ENCODE measurements at places on chromosomes 3 and 15. TPM values are rescaled to one million over a fixed set of nuclear protein-coding genes. Genes with fewer than 3 reads are reported as not detected.

DCLK3 gene
- 0.12 TPM for total RNA-seq

ZSCAN2 gene
- 6.9 TPM for total RNA-seq

GOLGA6A gene
- not detected for total RNA-seq

PIERCE2 gene
- 2.7 TPM for total RNA-seq

HACD2 gene
- 42.8 TPM for total RNA-seq

DNA sequence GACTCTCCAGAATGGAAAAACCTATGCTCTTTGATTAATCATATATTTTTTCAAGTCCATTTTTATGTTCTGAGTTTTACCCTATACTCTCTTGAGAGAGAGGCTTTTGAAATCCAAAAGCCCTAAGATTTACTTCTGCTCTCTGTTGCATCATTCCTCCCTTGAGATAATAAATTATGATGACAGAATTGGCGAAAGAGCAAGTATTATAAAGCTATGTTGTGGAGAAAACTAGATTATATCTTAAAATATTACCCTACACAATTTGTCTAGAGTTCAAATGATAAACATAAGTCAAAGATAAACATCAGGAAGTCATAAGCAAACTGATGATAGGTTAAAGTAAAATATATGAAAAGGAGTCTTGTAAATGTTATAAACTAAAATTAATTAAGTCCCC lies 293.4 kb upstream of the MME start:
- H3K4me1 ChIP-seq: peaks cover 20% of the 10 kb centered on the region
- DNase-seq: no peak
- H3K27ac ChIP-seq: no peak overlapping the region
- no peaks in the 10 kb centered on the region for H3K36me3 ChIP-seq
- H3K4me3 ChIP-seq: no peak overlapping the region

DNA sequence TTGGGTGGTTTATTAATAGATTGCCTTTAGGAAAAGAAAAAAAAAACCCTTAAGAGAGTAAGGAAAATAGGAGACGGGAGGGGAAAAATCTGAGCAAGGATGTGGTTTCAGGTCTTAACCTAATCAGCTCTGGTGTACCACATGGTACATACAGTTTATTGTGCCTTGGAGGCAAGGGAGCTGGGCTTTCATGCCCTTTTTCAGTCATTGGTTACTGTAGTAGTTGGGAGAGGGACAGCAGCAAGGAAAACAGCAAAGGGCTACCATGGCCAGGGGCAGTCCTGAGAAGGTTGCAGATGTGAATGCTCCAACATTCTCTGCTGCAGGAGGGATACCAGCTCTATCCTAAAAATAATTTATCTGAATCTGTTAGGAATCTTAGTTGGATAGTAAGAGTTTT lies 5.9 kb downstream of the CMC1 start:
- peaks cover 32% of the 10 kb centered on the region for H3K4me1 ChIP-seq
- no peak overlapping the region for H3K27ac ChIP-seq
- DNase-seq: no peak
- H3K36me3 ChIP-seq: no peaks in the 10 kb centered on the region
- no peaks in the 10 kb centered on the region for H3K27me3 ChIP-seq

- no peaks in the 10 kb centered on the region for H3K36me3 ChIP-seq
- DNase-seq: no peak
- no peak overlapping the region for H3K27ac ChIP-seq
- H3K4me1 ChIP-seq: no peaks in the 10 kb centered on the region
- H3K27me3 ChIP-seq: no peaks in the 10 kb centered on the region
These were observed 783.0 kb upstream of the ARPP21 start for GRCh38 chr3:34856081-34856947.

DNA sequence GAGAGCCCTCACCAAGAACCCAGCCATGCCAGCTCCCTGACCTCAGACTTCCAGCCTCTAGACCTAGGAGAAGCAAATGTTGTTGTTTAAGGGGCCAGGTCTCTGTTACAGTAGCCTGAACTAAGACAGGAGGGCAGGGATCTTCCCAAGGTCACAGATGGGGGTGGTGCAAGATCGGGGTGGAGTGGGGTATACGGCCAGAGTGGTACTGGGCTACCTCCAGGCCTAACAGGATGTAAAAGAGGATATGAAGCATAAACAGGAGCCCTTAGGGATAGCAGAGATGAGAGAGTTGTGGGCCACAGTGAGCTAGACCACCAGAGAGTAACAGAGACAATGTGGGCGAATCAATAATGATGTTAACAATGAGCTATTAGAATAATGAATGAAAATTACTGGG lies 82.9 kb downstream of the TOP2B start:
- no peak overlapping the region for H3K27ac ChIP-seq
- DNase-seq: no peak
- H3K36me3 ChIP-seq: peaks cover 5% of the 10 kb centered on the region
- H3K27me3 ChIP-seq: no peaks in the 10 kb centered on the region

- H3K4me3 ChIP-seq: no peak overlapping the region
- H3K36me3 ChIP-seq: no peaks in the 10 kb centered on the region
- no peaks in the 10 kb centered on the region for H3K27me3 ChIP-seq
- no peak for DNase-seq
These were observed 131.2 kb downstream of the CTNNB1 start for GRCh38 chr3:41330465-41330864.

GRCh38 chr15:73051391-73051806 lies 864 bp upstream of the NEO1 start:
- H3K4me1 ChIP-seq: peaks cover 26% of the 10 kb centered on the region
- peak overlapping the region; percentile 91 for H3K27ac ChIP-seq
- peak; percentile 67 for DNase-seq
- H3K27me3 ChIP-seq: no peaks in the 10 kb centered on the region
- no peaks in the 10 kb centered on the region for H3K36me3 ChIP-seq

GRCh38 chr15:67605871-67606270 lies 63.4 kb downstream of the MAP2K5 start:
- H3K27me3 ChIP-seq: no peaks in the 10 kb centered on the region
- no peaks in the 10 kb centered on the region for H3K4me1 ChIP-seq
- no peak overlapping the region for H3K27ac ChIP-seq
- H3K4me3 ChIP-seq: no peak overlapping the region
- H3K36me3 ChIP-seq: peaks cover 7% of the 10 kb centered on the region

DNA sequence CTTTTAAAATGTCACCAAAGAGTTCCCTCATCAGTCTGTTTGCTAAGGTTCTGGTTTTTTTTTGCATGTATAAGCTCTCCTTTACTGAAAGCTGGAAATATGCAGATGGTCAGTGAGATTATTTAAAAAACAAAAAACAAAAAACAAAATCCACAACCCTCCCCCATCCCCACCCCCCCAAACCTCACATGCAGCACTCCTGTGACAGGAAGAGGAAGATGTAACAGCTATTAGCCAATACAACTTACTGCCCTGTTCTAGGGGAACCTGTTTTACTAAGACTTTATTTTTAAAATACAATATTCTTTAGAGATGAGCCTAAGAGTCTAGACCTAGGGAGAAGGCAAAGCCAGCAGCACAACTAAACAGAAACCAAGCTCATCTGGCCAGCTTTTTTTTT lies 39.5 kb downstream of the ANP32A start:
- peaks cover 36% of the 10 kb centered on the region for H3K4me1 ChIP-seq
- H3K27ac ChIP-seq: peak overlapping the region; percentile 75
- H3K36me3 ChIP-seq: peaks cover 75% of the 10 kb centered on the region
- no peaks in the 10 kb centered on the region for H3K27me3 ChIP-seq

GRCh38 chr3:50427217-50427616 lies 67.9 kb upstream of the TMEM115 start:
- peaks cover 18% of the 10 kb centered on the region for H3K4me1 ChIP-seq
- H3K36me3 ChIP-seq: no peaks in the 10 kb centered on the region
- no peaks in the 10 kb centered on the region for H3K27me3 ChIP-seq
- no peak overlapping the region for H3K4me3 ChIP-seq
- H3K27ac ChIP-seq: peak overlapping the region; percentile 24

- no peaks in the 10 kb centered on the region for H3K4me1 ChIP-seq
- H3K27me3 ChIP-seq: no peaks in the 10 kb centered on the region
- H3K27ac ChIP-seq: no peak overlapping the region
These were observed 245.3 kb downstream of the MYRIP start for GRCh38 chr3:40054568-40055222.

Data from lower lobe of right lung (tissue), 2 donors.